Amygdala (tissue), 56 donors: ENCODE measurements at places on chromosomes 16 and 17.

GRCh38 chr16:46573008-46573833, 48.0 kb downstream of the SHCBP1 start:
- no peak for DNase-seq

DNA sequence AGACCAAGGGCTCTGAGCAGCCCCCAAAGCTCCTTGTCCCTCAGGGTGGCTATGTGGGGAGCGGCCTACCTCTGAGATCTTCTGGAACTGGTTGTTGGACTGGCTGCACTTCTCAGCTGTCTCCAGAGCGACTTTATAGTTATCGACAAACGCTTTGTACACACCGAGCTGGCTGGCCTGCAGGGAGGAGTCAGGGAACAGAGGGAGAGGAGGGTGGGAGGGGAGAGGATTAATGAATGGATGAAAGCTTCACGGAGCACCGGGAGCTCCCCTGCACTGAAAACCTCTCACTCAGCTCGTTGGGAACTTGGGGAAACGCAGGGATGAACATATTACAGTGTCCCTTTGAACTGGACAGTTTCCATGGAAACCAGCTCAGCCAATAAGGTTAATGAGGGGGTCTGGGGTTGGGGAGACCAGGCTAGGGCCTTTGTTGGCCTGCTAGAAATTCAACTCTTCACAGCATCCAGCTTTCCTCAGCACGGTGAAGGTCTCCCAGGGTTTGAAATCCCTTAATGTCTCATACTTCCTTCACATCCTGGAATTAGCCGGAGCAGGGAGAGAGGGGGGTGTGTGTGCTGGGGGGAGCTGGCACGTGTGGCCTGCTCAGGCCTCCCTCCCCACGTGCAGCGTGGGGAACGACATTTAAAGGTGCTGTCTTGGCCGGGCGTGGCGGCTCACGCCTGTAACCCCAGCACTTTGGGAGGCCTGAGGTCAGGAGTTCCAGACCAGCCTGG, 86.7 kb downstream of the TIMM22 start:
- no peak for DNase-seq

DNA sequence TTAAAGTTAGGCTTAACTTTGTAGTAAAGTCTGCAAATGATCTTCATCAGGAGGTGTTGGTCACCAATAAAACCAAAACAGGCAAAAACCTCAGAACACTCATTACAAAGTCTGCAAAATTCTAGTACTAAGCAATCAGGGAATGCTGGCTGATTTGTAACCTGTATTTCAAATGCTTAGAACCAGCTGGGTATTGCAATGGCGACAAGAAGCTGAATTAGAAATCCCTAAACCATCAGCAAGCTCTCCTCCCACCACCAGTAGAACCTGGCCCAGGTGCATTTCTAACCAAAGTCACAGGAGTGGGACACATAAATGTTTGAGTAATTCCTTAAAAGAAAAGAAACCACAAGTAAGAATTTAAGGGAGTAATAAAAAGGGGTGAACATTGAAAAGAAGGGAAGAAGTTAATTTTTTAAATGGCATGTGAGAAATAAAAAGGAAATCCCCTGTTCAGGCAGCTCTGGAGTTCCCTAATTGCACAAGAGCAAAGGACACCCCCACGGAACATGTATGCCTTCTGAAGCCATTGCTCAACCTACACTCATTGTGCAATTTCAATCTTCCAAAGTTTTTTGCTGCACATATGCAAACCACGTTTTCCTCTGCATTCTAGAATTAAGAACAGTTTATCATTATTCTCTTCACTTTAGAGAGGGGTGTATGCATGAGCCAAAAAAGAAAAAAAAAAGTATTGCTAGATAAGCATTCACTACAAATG, 102.9 kb downstream of the HIC1 start:
- DNase-seq, result no peak

DNA sequence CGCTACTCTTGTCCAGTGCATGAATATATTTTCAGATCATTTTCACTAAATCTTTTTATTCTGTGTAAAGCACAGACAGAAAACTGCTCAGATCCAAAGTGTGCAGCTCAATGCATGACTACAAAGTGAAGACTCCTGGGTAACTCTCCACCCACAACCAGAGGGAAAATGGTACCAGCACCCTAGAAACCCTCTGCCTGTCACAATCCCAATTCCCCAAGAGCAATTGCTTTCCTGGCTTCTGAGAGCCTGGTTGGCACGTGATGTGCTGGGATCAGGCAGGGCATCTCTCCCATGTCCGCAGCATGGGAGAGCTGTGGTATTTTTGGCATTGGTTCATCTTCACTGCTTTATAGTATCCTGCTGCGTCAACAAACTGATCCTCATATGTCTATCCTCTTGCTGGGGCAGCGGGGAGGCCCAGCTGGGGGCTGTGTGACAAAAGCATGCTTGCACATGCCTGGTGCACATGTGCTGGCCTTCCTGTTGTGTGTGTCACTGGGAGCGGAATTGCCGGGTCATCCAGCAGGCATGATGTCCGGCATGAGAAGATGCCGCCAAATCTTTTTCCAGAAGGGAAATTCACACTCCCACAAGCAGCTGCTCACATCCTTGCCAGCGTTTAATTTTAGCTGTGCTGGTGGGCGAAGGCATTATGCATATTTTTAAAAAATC, 278.9 kb upstream of the FOXF1 start:
- no peak for DNase-seq

GRCh38 chr17:66531851-66532295, 229.5 kb downstream of the PRKCA start:
- no peak for DNase-seq

DNA sequence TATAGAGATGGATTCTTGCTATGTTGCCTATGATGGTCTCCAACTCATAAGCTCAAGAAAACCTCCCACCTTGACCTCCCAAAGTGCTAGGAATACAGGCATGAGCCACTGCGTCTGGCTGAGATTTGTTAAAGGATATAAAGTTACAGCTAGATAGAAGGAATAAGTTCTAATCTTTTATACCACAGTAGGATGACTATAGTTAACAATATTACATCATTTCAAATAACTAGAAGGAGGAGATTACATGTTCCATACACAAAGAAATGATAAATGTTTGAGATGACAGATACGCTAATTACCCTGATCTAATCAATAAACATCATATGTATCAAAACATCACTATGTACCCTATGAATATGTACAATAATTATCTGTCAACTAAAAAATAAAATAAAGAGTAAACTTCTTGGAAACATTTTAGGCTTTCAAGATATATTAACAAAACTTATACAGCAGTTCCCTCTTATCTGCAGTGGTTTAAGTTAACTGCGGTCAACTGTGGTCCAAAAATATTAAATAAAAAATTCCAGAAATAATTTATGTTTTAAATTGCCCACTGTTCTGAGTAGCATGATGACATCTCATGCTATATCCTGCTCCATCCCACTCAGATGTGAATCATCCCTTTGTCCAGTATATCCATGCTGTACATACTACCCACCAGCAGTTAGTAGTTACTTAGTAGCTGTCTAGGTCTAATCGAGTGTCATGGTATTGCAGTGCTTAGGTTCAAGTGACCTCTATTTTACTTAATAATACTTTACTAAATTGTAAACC, 129.2 kb upstream of the NACA2 start:
- DNase-seq, result no peak

DNA sequence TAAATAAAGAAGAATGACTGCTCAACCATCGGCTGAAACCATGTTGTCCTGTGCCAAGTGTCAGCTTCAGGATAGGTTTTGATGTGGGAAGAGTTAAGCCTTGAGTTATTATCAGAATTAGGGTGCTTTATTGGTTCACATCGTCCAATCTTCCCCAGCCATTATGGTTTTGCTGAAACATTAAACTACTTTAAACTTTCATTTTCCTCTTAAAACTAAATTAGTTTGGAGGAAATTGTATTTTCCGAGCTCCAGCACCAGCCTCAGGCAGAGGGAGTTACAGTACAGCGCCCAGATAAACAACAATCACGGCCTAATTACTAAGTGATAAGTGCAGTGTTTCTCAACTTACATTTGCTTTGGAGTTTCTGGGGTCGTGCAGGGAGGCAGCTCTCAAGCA, 80.2 kb downstream of the TMEM114 start:
- DNase-seq, result no peak

DNA sequence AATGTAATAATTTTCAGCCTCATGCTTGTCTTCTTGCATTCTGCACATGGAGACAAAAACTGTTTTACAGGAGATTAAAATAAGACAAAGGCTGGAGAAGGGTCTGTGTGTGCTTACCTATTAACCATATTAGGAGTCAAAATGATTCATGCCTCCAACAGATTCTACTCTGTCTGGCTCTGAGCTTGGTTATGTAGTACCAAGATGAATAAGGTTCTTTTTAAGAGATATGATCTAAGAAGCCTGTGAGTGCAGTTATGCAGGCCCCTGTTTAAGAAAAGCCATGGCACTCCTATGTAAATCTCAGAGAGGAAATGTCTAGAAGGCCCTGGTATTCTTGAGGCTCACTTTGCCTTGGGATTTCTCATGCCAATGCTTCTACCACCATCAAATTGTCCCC, 486.6 kb upstream of the CDH11 start:
- no peak for DNase-seq

DNA sequence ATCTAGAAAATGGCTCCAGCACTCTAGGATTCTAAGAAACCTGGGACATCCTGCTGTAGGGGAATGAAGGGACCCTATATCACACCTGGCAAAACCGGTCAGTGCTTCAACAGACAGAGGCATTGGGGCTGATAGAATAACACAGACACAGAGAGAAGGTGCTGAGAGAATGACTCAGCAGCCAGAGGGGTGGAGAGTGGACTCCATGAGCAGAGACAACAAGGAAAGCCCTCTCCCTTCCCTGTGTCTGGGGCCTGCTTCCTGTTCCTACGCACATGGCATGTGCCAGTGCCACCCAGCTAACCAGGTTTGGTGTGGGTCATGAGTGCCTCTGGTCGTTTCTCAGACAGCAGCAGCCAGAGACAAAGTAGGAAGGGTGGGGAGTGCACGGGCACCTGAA, 140.3 kb downstream of the CCT6B start:
- DNase-seq, result no peak

DNA sequence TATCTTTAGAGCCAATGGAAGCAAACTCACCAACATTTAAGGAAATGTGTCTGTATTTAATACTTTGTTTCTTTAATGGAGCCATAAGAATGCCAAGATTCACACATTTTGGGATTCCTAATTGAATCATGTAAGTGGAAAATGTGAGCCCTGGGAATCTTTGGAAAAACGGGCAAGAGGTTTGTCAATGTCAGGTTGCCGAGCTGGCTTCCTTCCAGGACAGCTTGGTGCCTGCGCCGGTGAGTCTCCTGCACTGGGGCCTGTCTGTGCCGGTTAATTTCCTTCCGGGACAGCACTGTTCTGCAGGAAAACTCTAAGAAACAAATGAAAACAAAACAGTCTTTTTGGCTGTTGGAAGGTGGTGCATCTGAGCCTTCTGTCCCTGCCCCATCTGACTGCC, 210.6 kb downstream of the HAPSTR1 start:
- no peak for DNase-seq

- DNase-seq, result no peak
Measured at GRCh38 chr17:66574123-66574522, 260.8 kb upstream of the CACNG5 start.

GRCh38 chr17:81992306-81993102, 15.1 kb downstream of the ASPSCR1 start:
- no peak for DNase-seq

- DNase-seq, result no peak
Measured at GRCh38 chr16:87351320-87351698, 32.3 kb downstream of the FBXO31 start.

DNA sequence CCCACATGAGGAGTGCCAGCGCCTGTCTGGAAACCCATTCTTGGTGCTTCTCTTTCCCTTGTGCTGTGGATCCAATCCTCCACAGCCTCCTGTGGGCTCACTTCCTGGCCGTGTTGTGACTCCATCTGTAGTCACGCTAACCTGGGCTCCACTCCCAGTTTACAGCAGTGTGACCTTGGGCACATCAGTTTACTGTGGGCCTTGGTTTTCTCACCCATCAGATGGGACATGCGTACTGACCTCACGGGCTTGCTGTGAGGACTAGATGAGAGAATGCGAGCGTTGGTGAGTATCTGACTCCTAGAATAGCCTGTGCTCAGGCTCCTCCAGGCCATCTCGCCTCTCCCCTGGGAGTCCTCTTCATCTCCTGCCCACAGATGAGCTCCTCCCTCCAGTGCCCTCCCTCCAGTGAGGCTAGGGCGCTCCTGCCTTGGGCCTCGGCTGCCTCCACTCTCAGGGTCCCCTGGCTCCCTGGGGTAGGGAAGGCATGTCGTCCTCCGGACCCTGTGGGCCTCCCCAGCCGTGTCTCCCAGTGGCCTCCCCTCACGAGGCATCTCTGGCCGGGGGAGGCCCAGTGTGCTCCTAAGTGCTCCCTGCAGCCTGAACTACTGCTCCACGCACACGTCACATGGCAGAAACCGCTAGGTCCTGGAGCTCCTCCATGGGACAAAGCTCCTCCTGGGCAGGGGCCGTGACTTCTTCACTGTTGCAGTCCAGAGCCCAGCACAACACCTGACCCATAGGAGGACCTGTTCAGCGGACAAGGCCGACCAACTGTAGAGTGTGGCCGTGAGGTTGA, 5.2 kb upstream of the FOXJ1 start:
- DNase-seq, result no peak

DNA sequence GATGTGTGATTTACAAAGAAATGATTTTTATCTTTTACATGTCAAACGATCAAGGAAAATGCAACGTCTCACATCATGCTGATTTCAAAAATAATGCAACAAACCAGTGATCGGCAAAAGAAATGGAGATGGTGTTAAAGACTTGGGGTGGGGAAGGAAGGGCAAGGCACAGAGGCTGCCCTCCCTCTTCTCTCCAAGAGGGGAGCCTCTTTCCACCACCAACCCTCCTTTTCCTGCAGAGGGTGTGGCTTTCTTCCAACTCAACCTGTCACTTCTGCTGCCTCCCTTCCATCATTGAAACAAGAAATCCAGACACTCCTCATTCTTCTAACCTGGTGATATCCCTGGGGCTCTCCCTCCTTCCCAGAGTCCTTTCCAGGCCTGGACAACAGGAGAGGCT, 320.8 kb downstream of the SLC39A11 start:
- no peak for DNase-seq

DNA sequence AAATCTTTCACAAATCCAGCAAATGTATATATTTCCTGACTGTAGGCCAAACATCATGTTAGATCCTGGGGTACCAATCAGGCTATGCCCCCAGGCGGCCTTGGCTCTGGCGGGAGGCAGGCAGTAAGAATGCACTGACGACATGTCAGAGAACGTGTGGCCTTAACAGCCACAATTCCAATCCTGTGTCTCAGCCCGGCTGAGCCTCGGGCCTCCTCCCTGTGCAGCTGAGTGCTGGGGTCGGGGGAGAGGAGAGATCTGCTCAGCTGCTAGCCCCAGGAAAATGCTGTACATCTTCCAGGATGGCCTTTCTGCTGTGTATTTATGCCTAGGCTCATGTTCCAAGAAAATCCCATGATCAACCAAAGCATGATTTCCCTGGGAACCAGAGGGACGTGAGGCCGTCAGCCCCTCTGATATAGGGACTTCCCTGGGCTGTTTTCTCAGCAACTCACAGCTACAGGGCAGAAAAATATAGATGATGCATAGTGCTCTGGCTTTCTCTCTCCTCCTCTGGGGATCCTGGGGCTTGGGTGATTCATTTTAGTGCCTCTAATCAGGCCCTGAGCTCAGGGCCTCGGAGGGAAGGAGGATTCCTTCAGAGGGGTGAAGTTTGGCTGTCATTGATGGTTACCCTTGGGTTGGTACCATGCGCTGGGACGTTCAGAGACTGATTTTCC, 604.0 kb downstream of the HS3ST4 start:
- DNase-seq, result no peak
